ENCODE measurements at places on chromosomes 5 and 9. TPM values are rescaled to one million over a fixed set of nuclear protein-coding genes. Genes with fewer than 3 reads are reported as not detected.

The CA9 gene
- 2.0 TPM for total RNA-seq

The LECT2 gene
- not detected for total RNA-seq

The NUTM2F gene
- total RNA-seq = not detected

The PCDH1 gene
- total RNA-seq = 0.55 TPM

The NUTM2G gene
- total RNA-seq = not detected

The IFNA7 gene
- total RNA-seq = not detected

The TYRP1 gene
- 1.7 TPM for total RNA-seq

The SPAAR gene
- 0.18 TPM for total RNA-seq
